ENCODE measurements at places on chromosomes 2 and 18. TPM values are rescaled to one million over a fixed set of nuclear protein-coding genes. Genes with fewer than 3 reads are reported as not detected.

SLC14A1 gene
- not detected for total RNA-seq

TRABD2A gene
- total RNA-seq = 10.1 TPM

CIDEA gene
- total RNA-seq = not detected

RAD51AP2 gene
- not detected for total RNA-seq

STPG4 gene
- total RNA-seq = 0.10 TPM

SLC5A6 gene
- total RNA-seq = 66.7 TPM

MPP4 gene
- not detected for total RNA-seq

TTC39C gene
- 13.9 TPM for total RNA-seq

TUBA3E gene
- total RNA-seq = not detected

TEX44 gene
- not detected for total RNA-seq

CREG2 gene
- total RNA-seq = 10.0 TPM

CCDC178 gene
- not detected for total RNA-seq

KRTCAP3 gene
- 1.1 TPM for total RNA-seq

SERPINB10 gene
- total RNA-seq = not detected

KIAA2012 gene
- not detected for total RNA-seq

RFTN2 gene
- total RNA-seq = not detected

MAB21L4 gene
- not detected for total RNA-seq

RUFY4 gene
- total RNA-seq = not detected

PNKD gene
- 68.8 TPM for total RNA-seq

STEAP3 gene
- 44.9 TPM for total RNA-seq

FKBP7 gene
- total RNA-seq = 11.7 TPM

OR6B2 gene
- not detected for total RNA-seq

POTEC gene
- not detected for total RNA-seq

ZNF2 gene
- total RNA-seq = 3.3 TPM

XIRP2 gene
- not detected for total RNA-seq

HAAO gene
- not detected for total RNA-seq

FSHR gene
- 0.07 TPM for total RNA-seq

RHBDD1 gene
- 9.1 TPM for total RNA-seq

CPS1 gene
- 6.2 TPM for total RNA-seq

C18orf32 gene
- total RNA-seq = 20.8 TPM

TIGD1 gene
- 4.1 TPM for total RNA-seq

MC2R gene
- not detected for total RNA-seq

TOGARAM2 gene
- total RNA-seq = 0.17 TPM

IL1RL1 gene
- total RNA-seq = 1.1 TPM

SMYD1 gene
- not detected for total RNA-seq

AQP12A gene
- total RNA-seq = not detected

ASTL gene
- total RNA-seq = not detected

CYS1 gene
- total RNA-seq = 1.4 TPM

TTC31 gene
- total RNA-seq = 16.7 TPM

TGOLN2 gene
- total RNA-seq = 103 TPM

CHRNA1 gene
- total RNA-seq = not detected

DGUOK gene
- 147 TPM for total RNA-seq

SRD5A2 gene
- total RNA-seq = not detected

ACTG2 gene
- total RNA-seq = 0.17 TPM

FAM210A gene
- total RNA-seq = 27.0 TPM

CERS6 gene
- total RNA-seq = 15.3 TPM

IL36RN gene
- 0.59 TPM for total RNA-seq

BMP10 gene
- not detected for total RNA-seq

C2orf15 gene
- total RNA-seq = 0.46 TPM

IL1B gene
- total RNA-seq = 0.40 TPM

SFT2D3 gene
- total RNA-seq = 3.8 TPM

IL1F10 gene
- total RNA-seq = not detected

DPP4 gene
- 0.69 TPM for total RNA-seq

EFHD1 gene
- 2.3 TPM for total RNA-seq
